A673 (cell line): ENCODE measurements at places on chromosomes 2 and 18.

DNA sequence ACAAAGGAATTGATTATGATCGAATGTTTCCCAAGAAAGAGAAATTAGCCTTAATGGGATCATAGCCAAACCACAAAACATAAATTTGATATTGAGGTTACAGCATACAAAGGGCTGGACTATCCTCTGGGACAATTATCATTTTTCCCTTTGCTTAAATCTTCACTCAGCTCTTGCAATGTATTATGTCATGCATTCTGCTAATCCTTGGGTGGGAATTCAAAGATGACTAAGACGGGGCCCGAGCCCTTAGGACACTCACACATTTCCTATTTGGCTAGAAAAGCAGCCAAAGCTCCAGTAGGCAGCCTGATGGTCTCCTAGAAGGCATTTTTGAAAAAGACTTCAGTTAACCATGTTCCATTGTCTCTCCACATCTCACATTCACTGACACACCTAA lies 17.2 kb upstream of the NMI start:
- peak; percentile 88 for DNase-seq
- H3K36me3 ChIP-seq, result peaks cover 46% of the 10 kb centered on the region
- no peak overlapping the region for H3K4me3 ChIP-seq
- peak overlapping the region; percentile 66 for H3K27ac ChIP-seq
- H3K27me3 ChIP-seq, result no peaks in the 10 kb centered on the region

DNA sequence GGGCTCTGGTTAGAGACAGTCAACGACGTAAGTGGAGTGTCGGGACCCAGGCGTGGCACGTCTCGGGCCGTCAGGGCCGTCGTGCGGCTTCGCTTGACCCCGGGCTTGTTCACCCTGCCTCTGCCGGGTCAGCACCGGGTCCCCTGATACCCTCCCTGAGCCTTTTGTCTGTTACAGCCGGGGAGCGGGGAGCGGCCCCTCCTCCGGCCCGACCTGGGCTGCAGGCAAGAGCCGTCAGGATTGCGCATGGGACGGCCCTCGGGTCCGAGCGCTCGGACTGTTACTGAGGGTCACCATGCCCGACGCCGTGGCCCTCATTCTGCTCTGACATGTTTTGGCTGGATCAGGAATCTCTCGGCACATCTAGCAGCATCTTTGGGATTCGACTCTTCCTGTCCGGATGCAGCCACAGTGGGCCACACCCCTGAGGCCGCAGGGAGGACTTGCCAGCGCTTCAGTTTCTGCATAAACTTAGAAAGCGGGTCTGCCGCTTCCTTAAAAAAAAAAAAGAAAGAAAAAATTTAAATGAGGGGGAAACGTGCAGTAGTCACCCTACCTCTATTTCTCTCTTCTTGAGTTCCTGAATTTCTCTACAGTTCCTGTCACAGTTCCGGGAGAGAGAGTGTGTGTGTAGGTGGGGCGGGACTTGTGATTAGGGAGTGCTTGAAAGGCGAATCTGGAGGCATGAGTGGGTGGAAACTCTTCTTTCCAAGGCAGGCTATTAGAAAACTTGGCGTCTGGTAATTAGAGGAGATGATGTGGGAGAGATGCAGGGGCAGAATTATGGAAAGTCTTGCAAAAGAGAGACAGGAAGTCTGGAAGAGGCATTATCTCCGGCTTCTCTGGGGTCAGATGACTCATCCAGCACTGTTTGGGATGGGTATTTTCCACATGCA lies 909 bp downstream of the TMEM87B start:
- H3K4me3 ChIP-seq, result peak overlapping the region; percentile 99
- H3K27me3 ChIP-seq, result no peaks in the 10 kb centered on the region
- H3K27ac ChIP-seq, result peak overlapping the region; percentile 95
- peaks cover 5% of the 10 kb centered on the region for H3K36me3 ChIP-seq
- peaks cover 21% of the 10 kb centered on the region for H3K4me1 ChIP-seq

DNA sequence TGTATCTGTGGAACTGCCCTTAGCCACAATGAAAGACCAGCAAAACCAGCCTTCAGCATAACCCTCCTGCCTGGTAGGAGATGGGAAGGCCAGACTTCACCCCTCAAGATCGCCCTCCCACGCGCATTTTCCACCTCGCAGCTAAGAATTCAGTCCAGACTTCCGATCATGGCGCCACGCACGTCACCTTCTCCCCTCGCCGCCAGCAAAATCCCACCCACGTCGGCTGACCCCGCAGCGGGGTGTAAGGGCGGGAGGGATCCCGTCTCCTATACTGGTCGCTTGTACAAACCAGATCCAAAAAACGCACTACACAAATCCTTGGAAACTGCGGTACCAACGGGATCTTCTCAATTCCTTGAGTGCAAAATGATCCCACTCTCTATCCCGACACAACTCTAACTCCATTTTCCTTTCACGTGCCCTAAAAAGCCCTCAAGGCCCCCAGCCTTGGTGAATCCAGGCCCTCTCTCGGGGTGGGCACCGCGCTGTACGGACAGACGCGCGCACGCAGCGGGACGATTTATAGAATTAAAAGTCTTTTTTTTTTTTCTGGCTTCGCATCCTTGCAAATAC lies 1.0 kb upstream of the BMPR2 start:
- DNase-seq, result peak; percentile 68
- H3K27ac ChIP-seq, result peak overlapping the region; percentile 92
- peak overlapping the region; percentile 99 for H3K4me3 ChIP-seq

GRCh38 chr2:151191001-151191400 lies 70.7 kb downstream of the RBM43 start:
- no peaks in the 10 kb centered on the region for H3K36me3 ChIP-seq
- no peak overlapping the region for H3K4me3 ChIP-seq
- H3K27me3 ChIP-seq, result no peaks in the 10 kb centered on the region
- H3K4me1 ChIP-seq, result no peaks in the 10 kb centered on the region

GRCh38 chr2:20175931-20176330 lies 49.0 kb downstream of the SDC1 start:
- no peak overlapping the region for H3K27ac ChIP-seq
- no peaks in the 10 kb centered on the region for H3K27me3 ChIP-seq
- H3K4me1 ChIP-seq, result no peaks in the 10 kb centered on the region
- no peak for DNase-seq
- no peak overlapping the region for H3K4me3 ChIP-seq

DNA sequence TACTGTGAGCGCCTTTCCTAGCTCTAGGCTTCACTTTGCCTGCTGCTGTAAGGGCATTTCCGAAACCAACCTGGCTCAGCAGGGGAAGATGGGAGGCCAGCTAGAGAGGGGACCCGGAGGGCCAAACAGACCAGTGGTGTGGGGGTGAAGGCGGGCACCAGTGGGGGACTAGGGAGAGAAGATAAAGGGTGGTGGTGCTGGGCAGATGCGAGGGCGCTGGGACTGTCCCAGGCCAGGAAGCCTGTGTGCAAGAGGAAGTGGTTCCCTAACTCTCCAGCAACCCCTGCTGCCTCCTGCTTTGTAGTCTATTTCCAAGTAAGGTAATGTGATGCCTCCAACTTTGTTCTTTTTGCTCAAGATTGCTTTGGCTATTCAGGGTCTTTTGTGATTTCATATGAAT lies 73.1 kb downstream of the DNAH7 start:
- no peaks in the 10 kb centered on the region for H3K4me1 ChIP-seq
- H3K27me3 ChIP-seq, result no peaks in the 10 kb centered on the region
- no peak for DNase-seq
- H3K4me3 ChIP-seq, result no peak overlapping the region

DNA sequence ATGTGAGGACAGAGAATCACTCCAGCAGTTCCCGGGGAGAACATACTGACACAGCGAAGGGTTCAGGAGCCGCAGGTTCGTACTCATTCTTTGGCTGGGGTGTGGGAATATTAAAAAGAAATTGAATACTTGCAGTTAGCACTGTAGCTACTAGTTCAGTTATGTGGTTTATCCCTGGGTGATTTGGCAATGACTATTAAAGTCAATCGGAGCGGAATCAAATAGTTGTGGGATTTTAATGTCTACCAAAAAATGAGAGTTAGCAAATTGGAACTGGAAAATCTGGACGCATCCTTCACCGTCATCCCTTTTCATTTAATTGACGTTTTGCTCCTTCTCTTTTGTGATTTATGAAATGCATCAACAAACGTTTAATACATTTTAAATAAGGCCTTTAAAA lies 50.8 kb downstream of the GBX2 start:
- DNase-seq, result no peak
- H3K36me3 ChIP-seq, result no peaks in the 10 kb centered on the region
- no peak overlapping the region for H3K27ac ChIP-seq
- H3K4me1 ChIP-seq, result no peaks in the 10 kb centered on the region

DNA sequence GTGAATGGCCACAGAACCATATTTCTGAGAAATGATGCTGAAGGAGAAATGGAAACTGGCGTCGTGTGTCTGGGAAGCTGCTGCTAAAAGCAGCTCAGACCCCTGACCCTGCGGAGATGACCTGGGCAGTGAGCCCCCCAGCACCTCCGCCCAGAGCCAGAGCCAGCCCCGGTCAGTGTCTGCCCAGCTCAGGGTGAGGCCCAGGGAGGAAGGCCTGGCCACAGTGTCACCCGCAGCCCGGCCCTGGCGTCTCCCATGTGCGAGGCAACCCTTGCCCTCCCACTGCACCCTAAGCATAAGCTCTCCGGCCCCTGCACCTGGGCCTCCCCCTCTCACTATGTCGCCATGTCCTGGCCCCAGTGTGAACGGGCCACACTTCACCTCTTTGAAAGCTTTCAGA lies 502.8 kb downstream of the EIPR1 start:
- no peak overlapping the region for H3K4me3 ChIP-seq
- H3K4me1 ChIP-seq, result peaks cover 11% of the 10 kb centered on the region
- no peak overlapping the region for H3K27ac ChIP-seq
- DNase-seq, result no peak
